NCI-H526 (cell line): ENCODE measurements at places on chromosomes 3 and 15.

DNA sequence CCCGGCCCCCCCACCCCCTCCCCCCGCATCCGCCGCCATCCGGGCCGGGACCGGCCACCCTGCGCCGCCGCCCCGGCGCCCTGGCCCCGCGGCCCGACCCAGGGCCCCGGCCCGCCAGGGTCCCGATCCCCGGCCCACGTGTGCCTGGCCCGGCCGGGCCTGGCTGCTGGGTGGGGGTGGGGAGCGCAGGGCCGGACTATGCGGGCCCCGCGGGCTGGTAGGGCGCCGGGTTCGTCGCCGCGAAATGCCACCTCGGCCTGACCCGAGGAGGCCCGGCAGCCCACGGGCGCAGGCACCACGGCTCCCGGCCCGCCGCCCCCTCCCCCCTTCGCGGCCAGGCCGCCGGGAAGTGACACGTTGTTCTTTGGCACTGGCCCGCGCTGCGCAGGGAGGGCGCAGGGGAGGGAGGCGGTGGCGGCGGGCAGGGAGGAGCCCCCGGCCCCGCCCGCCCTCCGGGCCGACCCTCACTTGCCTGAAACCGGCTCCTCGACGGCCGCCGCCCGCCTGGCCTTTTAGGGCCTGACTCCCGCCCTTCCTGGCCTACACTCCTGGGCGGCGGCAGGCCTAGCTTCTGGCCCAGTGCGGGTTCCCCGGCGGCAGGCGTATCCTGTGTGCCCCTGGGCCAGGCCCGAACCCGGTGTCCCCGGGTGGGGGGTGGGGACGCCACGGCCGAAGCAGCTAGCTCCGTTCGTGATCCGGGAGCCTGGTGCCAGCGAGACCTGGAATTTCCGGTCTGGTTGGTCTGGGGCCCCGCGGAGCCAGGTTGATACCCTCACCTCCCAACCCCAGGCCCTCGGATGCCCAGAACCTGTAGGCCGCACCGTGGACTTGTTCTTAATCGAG lies 515 bp downstream of the EIF4G1 start:
- no peak for DNase-seq

DNA sequence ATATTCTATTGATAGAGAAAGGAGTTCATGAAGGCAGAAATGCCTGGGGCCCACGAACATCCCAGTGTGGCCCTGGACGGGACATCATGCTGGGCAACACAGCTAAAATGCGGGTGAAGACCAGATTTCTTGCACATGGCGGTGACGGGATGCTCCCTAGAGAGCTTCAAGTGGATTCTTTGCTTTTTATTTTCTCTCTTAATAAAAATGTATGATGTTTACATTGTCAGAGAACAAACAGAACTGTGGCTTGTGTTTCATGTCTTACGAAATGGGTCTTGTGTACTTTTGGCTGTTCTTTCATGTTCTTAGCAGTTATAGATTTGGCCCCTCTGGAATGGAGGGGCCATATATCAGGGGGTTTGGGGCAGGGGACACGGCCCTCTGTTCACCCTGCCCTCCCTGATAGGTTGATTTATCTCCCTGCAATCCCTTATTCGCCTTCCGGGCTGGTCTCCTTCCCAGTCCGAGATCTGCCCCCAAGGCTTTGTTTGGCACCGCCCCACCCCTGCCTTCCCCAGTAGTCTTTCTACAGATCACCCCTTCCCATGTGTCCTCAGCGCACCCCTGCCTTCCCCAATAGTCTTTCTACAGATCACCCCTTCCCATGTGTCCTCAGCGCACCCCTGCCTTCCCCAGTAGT lies 68.7 kb upstream of the CGNL1 start:
- DNase-seq, result no peak

GRCh38 chr3:69435274-69436265 lies 49.7 kb upstream of the FRMD4B start:
- DNase-seq, result no peak

DNA sequence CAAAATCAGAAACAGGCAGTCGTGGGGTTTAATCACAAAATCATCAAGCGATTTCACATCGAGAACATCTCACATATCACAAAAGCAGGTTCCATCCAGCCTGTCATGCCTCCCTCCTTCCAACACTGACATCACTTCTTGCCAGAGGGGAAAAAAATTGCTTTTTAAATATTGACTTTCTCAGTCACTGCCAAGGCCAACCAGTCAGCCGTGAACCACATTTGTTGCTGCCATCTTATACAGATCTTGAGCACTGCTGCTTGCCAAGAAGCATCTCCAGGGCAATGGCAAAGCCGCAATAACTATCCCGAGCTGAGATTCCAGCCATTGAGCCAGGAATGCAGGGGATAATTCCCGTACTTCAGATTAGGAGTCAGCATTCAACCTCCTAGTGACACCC lies 174.6 kb downstream of the ANXA2 start:
- DNase-seq, result no peak
